ENCODE measurements at places on chromosomes 5 and 9. TPM values are rescaled to one million over a fixed set of nuclear protein-coding genes. Genes with fewer than 3 reads are reported as not detected.

DNA sequence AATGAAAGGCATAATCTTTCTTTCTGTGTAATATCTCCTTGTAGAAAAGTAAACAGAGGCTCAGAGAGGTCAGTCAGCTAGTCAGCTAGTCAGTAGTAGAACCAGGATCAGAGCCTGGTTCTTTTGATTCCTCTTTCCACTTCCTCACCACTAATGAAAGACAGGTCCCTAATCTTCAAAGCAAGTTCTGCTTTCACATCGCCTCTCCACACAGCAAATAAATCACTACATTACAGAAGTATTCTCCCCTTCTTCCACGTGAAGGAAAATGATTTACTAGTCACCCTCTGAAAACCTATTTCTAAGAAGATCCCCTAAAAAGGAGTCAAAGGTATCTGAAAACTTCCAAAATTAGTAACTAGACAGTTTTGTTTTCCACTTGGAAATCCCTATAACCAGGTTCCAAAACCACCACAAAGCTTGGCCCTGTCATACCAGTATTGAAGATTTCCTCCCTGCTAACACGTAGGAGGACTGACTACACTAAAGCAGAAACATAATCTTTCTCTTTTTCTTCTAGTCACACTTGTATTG is 140.5 kb upstream of the TARS1 start:
- no peaks in the 10 kb centered on the region for H3K36me3 ChIP-seq

GRCh38 chr9:11340654-11341053 is 727.9 kb upstream of the PTPRD start:
- no peaks in the 10 kb centered on the region for H3K36me3 ChIP-seq
- H3K4me1 ChIP-seq, result no peaks in the 10 kb centered on the region
- no peak overlapping the region for H3K27ac ChIP-seq
- no peak for DNase-seq
- H3K4me3 ChIP-seq, result no peak overlapping the region

DNA sequence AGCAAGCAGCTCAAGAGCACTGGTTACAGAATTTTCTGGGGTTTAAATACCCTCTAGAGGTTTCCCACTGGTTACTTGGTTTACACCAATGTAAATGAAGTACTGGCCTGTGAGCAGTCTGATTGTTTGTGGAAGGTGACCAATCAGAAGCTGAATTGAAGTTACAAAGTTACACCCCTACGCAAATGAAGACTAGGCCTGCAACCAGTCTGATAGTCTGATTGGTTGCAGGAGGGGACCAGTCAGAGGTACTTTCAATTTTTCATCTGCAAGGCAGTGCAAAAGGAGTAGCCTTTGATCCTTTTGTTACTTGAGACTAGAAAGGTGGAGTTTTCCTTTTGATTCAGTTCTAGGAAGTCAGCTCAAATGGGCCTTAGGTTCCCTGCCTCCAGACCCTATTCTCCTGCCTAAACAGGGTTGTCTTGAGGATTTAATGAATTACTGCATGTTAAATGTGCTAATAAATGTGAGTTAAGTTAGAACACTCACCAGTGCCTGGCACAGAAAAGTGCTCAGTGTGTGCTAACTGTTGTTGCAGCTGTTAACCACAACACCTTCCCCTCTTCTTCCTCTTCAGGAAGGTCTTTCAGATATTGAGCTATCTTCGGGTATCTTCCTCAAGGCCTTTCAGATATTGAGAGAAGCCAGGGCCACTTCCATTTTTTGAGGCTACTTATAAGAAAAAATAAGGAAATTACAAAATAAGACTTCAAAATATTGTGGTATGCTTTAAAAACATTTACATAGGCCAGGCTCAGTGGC is 32.1 kb upstream of the CLINT1 start:
- no peak overlapping the region for H3K4me3 ChIP-seq
- H3K4me1 ChIP-seq, result no peaks in the 10 kb centered on the region
- H3K36me3 ChIP-seq, result no peaks in the 10 kb centered on the region
- no peaks in the 10 kb centered on the region for H3K27me3 ChIP-seq
- no peak overlapping the region for H3K27ac ChIP-seq

- H3K4me3 ChIP-seq, result no peak overlapping the region
- peaks cover 18% of the 10 kb centered on the region for H3K4me1 ChIP-seq
- H3K36me3 ChIP-seq, result peaks cover 22% of the 10 kb centered on the region
These were observed 14.3 kb downstream of the LHFPL2 start for GRCh38 chr5:78634229-78634628.

GRCh38 chr9:3942361-3942760 is 357.5 kb downstream of the GLIS3 start:
- H3K4me1 ChIP-seq, result peaks cover 3% of the 10 kb centered on the region
- no peak for DNase-seq
- H3K4me3 ChIP-seq, result no peak overlapping the region
- no peaks in the 10 kb centered on the region for H3K36me3 ChIP-seq
- no peaks in the 10 kb centered on the region for H3K27me3 ChIP-seq

DNA sequence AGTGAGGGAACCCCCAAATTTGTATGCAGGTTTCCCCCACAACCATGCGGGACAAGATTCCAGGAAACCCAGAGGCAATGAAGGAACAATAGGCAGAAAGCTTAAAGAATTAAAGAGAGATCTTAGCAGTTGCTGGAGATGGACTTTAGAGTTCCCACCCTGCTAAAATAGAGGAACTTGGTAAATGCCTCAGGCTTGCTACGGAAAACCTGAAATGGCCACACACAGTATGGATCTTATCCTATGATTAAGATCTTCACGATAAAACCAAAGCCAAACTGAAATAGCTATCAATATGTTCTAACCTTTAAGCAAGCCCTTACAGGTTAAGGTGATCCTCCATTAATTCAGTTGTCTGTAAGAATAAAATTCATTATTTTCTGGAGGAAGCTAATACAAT is 148.3 kb downstream of the RANBP17 start:
- no peaks in the 10 kb centered on the region for H3K36me3 ChIP-seq
- no peak overlapping the region for H3K27ac ChIP-seq
- no peak for DNase-seq
- H3K27me3 ChIP-seq, result no peaks in the 10 kb centered on the region
- H3K4me3 ChIP-seq, result no peak overlapping the region

FST gene
- 2.0 TPM for total RNA-seq

SLC27A6 gene
- total RNA-seq, result 3.4 TPM

IL7R gene
- total RNA-seq, result 47.6 TPM

SH3PXD2B gene
- 56.0 TPM for total RNA-seq

RAD50 gene
- total RNA-seq, result 28.4 TPM

Measured in lung (tissue), 17 donors.